ENCODE measurements at places on chromosomes 12 and 14.

DNA sequence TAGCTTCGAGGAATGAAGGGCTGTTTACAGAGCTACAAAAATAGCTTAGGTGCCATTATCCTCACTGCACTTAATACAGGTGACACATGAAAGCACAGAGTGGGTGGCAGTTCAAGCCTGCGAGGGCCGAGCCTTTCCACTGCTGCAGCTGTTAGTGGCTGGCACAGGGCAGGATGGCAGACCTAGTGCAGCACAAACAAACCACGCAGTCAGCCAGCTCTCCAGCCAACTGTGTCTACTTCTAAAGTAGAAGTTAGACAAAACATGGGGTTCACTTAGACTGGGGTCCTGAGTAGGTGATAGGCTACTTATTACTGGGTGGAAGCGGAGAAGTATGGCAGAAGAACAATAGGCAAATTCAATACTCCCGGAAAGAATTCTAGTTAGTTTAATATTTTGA is 95.4 kb downstream of the DUSP16 start:
- no peak for DNase-seq

DNA sequence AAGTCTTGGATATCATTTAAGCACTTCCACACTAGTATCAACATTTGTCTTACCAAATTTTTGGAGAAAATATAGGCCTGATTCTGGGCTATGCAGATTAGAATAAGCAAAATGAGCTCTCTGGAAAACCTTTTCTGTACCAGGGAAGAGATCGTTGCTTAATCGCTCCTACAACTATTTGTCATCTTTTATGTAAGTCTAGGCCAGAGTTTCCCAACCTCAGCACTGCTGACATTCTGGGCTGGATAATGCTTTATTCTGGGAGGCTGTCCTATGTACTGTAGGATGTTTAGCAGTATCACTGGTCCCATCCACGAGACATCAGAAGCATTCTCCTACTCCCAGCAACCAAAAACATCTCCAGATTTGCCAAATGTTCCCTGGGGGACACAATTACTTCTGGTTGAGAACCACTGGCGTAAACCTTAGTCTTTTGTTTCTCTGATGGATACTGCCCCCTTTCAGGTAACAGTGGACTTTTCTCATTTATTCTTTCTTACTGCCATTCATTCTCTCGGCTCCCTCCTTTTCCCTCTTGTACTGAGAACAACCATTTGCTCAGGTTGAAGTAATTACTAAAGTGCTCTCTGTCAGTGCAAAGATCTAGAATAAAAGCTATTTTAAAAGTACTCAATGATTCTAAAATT is 316.9 kb upstream of the E2F7 start:
- no peak for DNase-seq

GRCh38 chr14:34220921-34221320 is 241.1 kb downstream of the SPTSSA start:
- no peak for DNase-seq

DNA sequence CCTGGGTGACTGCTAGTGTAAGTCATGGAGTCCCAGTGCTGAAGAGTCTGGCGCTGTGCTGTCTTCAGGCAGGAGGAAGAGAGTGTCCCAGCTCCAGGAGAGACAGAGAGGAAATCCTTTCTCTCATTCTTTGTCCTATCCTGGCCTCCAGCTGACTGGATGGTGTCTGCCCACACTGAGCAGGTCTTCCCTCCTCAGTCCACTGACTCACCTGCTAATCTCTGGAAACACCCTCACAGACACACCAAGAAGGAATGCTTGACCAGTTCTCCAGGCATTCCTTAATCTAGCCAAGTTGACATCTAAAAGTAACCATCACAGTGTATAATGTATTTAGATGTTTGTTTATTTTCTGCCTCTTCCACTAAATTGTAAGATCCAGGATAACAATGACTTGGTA is 53.9 kb downstream of the EMP1 start:
- DNase-seq: no peak

DNA sequence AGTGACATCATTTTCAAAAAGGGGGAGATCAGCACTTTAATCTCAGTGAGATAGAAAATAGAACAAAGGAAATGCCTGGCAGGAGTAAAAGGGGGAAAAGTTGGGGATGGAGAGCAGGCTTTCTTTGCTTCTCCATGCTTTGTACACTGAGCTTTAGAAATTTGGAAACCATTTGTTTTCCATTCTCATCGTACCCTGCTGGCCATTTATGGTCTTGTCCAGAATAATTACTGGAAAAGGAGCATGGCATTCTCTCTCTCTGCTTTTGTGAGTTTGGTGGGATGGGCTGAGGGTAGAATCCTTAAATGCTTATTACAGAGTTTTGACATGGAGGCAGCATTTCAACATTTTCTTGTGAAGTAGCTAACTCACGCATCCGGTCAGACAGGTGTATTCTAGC is 104.4 kb upstream of the FLRT2 start:
- no peak for DNase-seq

- DNase-seq: no peak
These were observed 8.6 kb downstream of the AK7 start for GRCh38 chr14:96400495-96400894.

GRCh38 chr12:13383379-13383778 is 186.9 kb downstream of the EMP1 start:
- DNase-seq: no peak

DNA sequence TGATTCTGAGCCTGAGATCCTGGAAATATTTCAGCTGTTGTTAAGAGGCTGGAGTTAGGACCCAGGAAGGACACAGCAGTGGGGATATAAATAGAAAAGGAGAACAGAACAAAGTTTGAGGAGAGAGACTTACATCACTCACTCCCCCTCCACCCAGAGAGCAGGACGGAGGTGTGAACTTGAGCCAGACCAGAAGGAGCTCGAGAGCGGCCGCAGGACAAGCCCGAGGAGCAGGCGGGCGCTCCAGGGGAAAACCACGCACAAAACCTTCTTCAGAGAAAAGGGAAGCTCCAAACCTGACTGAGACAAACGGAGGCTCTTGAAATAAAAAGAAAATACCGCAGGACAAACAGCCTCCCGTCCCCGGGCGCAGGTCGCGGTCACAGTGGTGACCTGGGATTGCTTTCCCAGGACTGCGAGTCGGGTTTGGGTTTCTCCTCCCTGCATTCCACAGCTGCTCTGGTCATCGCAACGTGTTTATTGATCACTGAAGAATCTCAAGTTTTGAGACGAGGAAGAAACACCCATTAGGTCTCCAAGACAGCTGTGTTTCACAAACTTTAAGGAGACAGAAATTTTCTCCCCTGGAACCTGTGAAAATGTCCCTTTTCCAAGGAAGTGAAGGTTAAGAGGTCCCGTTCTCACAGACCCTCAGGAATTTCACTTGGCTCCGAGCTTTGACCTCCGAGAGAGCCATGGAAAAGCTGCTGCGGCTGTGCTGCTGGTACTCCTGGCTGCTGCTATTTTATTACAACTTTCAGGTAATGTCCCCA is at the start of gene ADGRD1:
TSS of gene ADGRD1 (plus strand) at position 137 of the 773 bp plus-strand sequence. CDS start at position 696, 559 bp downstream.
- no peak for DNase-seq

DNA sequence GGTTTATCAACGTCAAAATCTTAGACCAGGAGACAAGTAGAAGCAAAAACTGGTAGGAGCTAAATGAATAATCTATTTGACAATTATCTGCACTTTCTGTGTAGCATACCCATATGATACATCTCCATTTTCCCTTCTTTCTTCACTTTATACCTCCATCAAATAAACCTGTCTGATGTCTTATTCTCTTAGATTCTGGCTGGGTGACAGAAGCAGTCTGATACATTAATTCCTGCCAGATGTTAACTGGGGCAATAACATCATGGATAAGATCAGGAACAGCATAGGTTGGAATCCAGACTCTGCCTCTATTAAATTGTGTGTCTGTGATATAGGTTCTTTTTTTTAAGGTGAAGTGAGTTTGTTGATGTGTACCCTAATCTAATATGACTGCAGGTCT is 11.7 kb upstream of the RERG start:
- DNase-seq: no peak

- no peak for DNase-seq
These were observed 152.7 kb downstream of the ADGRD1 start for GRCh38 chr12:131106349-131106941.

DNA sequence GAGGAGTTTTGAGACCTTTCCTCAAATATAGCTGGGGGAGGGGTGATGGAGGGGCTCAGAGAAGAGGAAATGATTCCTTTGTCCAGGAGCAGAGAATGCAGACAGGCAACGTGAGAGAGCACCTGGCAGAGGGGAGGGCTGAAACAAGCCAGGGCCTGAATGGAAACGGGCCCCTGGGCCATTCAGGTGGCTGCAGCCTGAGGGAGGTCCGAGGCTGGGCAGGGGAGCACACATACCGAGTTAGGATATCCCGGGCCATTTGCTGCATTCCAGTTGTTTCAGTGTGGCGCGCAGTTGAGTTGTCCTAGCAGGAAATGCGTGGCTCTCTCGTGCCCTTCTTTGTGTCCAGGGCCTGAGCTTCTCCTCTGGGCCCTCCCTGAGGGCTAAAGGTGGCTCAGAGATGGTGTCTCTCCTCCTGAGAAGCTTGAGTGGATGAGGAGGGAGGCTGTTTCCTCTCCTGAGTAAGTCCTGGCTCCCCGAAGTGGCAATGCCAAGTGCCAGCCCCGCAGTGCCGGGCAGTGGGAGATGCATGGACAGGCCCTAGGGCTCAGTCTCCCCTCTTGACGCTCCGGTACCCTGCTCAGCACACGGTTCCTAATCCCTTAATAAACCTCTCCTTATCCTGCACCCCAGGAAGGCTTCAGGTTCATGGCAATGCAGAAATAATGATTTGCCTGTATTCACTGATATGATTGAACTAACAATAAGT is 85.5 kb upstream of the VRK1 start:
- DNase-seq: no peak

DNA sequence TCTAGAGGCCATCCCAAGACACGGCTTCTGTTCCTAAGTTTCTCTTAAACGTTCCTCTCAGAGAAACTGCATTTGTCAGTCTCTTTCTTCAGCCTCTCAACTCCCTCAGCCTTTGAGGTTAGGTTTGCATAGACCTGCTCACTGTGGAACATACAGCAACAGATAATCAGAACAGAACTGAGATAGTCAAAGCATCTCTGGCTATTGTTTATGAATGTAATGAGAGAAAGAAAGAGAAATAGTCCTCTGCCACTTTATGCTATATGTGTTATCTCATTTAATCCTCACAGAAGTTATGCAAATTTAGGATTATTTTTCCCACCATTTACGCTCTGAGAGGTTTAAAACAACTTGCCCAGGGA is 190.6 kb downstream of the PHLDA1 start:
- DNase-seq: no peak

GRCh38 chr14:36091096-36091495 is 85.4 kb downstream of the PTCSC3 start:
- DNase-seq: no peak

GRCh38 chr12:26805401-26805971 is 27.5 kb downstream of the ITPR2 start:
- DNase-seq: no peak

GRCh38 chr12:53603804-53604203 is 22.4 kb downstream of the ATF7 start:
- DNase-seq: no peak

- DNase-seq: no peak
These were observed 45.4 kb downstream of the PSMA6 start for GRCh38 chr14:35337269-35338255.

- DNase-seq: no peak
These were observed 14.5 kb upstream of the SLC38A2 start for GRCh38 chr12:46386877-46387629.

DNA sequence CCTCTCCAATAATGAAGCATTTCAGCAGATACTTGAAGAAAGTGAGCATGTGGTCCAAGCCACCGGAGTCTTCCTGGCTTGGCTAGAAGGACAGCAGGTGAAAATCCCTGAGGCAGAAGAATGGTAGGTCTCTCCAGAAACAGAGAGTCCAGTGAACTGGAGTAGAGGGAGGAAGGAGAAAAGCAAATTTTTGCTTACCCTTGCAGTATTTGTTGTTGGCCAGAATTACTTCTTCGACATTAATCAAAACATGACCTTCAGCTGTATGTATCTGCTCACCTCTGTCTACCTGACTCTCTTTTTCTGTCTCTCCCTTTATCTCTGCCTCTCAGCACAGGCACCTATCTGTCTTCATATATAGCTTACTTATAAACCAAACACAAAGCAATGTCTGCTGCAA is 208.9 kb downstream of the SYT1 start:
- DNase-seq: no peak

- DNase-seq: no peak
These were observed 29.6 kb upstream of the OR5AU1 start for GRCh38 chr14:21185491-21185890.

GRCh38 chr12:46174061-46174662 is 94.7 kb downstream of the SLC38A1 start:
- DNase-seq: no peak

DNA sequence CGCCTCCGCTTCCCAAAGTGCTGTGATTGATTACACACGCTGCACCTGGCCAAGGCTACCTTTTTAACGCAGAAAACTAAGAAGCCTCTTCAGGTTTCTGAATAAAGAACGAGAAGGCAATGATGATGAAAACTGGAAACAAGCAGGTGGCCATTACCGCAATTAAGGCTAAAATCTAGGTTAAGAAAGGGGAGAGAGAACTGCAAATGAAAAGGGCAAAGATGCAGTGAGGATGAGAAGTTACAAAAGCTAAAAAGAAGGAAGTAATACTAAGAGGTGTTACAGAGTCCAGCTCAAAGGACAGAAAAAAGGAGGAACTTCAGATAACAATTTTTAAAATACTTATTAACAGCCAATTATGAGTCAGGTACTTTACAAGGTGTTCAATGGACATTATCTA is 79.7 kb downstream of the DUSP16 start:
- no peak for DNase-seq

- no peak for DNase-seq
These were observed 100.0 kb downstream of the PPP2R5C start for GRCh38 chr14:101861464-101861863.

- no peak for DNase-seq
These were observed 19.3 kb upstream of the TMEM233 start for GRCh38 chr12:119574255-119574654.

GRCh38 chr12:47039079-47039478 is 40.3 kb upstream of the PCED1B start:
- no peak for DNase-seq

GRCh38 chr12:64110864-64111263 is 111.2 kb downstream of the KICS2 start:
- no peak for DNase-seq

DNA sequence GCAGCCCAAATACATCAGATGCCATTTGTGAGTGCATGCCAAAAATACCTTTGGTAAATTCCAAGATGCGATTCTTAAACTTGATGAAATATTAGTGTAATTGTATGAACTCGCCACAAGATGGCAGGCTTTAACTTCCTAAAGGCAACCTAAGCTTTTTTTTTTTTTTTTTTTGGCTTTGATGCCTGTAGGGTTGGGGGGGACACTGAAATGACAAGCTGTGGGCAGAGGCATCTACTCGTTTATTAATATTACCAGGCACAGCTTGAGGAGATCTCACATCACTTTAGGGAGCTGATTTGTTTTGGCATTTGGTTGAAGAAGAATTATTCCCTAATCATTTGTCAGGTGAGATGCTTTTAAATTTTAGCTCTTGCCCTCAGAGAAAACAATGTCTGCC is 126.7 kb upstream of the CCDC196 start:
- peak; percentile 96 for DNase-seq

DNA sequence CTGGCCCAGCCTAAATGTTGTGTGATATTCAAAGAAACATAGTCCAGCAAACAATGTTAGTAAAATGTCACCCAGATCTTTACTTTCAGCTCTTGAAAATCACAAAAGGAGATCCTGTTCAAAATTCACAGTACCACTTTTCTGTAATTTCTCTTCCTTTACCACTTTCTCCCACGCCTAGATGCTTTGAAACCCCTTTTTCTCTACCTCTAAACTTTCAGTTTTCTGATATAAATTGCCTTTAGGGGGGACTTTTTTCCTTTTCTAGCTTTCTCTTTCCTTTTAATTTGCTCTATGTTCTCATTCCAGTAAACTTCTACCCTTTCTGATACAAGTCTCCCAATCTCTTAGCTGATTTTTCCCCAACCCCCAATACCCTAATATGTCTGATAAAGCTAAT is 101.8 kb downstream of the LMO3 start:
- DNase-seq: no peak

Data from NCI-H524 treated with DMSO at 0.1 percent for 48 hours (cell line).